ENCODE measurements at places on chromosomes 12 and 14.

GRCh38 chr12:1881936-1882335, 36.5 kb downstream of the CACNA2D4 start:
- no peak for DNase-seq

GRCh38 chr12:122837306-122838265, 2.3 kb downstream of the HIP1R start:
- DNase-seq: no peak

- DNase-seq: no peak
Observed at GRCh38 chr12:115835445-115835844, 442.0 kb downstream of the MED13L start.

DNA sequence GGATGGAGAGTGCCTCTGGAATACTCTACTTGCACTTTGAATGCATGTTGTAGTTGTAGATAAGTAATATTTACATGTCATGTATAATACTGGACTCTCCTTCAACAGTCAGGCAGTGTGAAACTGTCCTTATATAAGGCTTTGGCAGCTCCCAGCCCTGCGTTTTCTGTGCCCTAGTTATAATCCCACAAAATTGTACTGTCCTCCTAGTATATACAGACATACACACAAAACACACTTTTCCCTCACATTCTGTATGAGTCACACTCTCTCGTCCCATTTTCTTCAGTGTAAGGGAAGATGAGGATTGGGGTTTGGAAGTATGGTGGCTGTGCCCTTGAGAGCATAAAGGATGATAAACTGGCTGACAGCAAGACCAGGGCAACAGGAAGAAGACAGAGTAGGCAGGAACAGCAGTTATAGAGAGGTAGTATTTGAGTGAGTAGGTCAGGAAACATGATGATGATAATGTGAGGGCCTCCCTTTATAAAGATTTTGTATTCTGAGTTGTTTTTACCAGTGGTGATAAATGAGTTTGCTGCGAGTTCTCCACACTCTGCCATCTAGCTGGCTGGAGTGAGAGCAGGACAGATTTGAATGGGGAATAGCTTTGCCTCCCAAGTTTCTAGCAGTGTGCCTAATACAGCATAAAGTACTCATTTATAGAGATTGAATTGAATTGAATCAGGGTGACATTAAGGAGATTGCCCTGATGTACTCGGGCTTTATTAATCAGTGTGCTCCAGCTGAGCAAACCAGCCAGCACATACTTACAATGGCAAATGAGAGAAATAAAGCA, 5.0 kb downstream of the CREBL2 start:
- DNase-seq: no peak

- no peak for DNase-seq
Observed at GRCh38 chr14:74518221-74518620, 24.7 kb downstream of the ISCA2 start.

DNA sequence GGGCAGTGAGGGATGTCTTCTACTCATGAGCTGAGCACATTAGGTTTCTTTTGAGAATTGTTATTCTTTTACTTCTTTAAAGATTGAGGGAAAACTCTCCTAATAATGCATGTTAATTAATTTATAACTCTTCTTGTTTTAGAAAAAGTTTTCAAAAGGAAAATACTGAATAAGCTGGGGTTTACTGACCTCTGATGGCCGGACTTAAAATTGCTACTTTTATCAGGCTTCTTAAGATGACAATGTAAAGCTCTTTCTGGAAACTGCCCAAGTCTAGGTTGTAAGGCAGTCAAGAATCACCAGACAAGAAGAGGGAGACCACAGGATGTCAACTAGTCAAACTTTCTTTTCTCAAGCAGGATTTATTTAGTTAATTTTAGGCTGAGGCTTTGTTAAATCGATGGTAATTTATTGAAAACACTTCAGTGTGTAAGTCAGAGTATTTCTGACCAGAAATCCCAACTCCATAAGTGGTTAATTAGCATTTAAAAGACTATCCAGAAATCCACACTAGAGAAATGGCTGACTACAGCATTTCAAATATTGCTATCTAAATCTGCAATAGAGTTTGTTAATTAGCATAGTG, 82.1 kb downstream of the AVPR1A start:
- peak; percentile 65 for DNase-seq

- DNase-seq: no peak
Observed at GRCh38 chr14:90608281-90608680, 207.9 kb downstream of the TTC7B start.
